CD4-positive, alpha-beta T cell treated with Interleukin-15 for 1 hour (primary cell): ENCODE measurements at places on chromosomes 6 and 20.

DNA sequence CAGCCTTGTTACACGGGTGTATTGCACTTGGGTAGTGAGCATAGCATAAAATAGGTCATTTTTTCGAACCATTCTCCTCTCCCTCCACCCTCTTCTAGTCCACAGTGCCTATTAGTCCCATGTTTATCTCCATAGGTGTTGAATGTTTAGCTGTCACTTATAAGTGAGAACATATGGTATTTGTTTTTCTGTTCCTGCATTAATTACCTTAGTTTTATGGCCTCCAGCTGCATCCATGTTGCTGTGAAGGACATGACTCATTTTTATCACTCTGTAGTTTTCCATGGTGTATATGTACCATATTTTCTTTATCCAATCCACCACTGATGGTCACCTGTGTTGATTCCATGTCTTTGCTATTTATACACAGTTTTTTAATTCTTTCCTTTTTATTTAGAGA, 889.5 kb downstream of the EYS start:
- no peak for DNase-seq

GRCh38 chr6:122694075-122694474, 83.9 kb downstream of the PKIB start:
- DNase-seq, result no peak

GRCh38 chr6:144601221-144601620, 316.1 kb downstream of the UTRN start:
- DNase-seq, result no peak

DNA sequence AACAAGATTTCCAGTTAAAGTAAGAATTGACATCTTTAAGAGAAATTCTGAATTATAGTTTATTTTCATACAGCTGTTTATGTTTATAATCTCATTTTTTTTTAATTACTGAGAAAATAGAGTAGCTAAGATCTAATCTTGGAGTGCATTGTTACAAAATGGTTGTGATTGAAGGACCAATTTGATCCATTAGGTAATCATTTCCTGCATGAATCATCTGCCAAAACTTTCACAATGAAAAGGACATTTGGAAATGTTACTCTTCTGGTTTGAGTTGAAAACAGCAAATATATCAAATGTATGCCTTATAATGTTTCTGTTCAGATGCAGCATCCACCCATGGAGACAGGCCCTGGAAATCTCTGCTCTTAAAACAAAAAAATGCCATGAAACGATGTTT, 19.0 kb downstream of the TUBB2A start:
- no peak for DNase-seq

- DNase-seq, result no peak
Observed at GRCh38 chr6:40710626-40711330, 123.6 kb upstream of the LRFN2 start.

GRCh38 chr6:88669475-88669874, 293.9 kb downstream of the RNGTT start:
- no peak for DNase-seq
